ENCODE measurements at places on chromosomes 5 and 9.

DNA sequence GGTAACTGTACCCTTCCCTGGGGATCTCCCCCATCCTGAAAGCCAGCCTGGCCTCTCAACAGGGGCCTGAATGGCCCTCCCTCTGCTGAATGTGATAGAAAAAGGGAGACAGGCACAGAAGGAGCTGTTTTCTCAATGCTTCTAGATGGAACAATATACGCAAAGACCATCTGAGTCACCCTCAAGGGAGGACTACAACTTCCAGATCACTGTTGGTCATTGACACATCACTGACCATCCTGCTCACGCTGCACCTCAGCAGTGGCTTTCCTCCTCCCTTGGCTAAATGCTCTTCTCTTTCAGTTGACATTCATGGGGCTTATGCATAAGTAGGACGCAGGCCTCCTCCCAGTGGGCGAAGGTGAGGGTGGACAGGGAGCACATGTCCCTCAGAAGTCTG lies 112.2 kb upstream of the SHB start:
- DNase-seq = no peak

DNA sequence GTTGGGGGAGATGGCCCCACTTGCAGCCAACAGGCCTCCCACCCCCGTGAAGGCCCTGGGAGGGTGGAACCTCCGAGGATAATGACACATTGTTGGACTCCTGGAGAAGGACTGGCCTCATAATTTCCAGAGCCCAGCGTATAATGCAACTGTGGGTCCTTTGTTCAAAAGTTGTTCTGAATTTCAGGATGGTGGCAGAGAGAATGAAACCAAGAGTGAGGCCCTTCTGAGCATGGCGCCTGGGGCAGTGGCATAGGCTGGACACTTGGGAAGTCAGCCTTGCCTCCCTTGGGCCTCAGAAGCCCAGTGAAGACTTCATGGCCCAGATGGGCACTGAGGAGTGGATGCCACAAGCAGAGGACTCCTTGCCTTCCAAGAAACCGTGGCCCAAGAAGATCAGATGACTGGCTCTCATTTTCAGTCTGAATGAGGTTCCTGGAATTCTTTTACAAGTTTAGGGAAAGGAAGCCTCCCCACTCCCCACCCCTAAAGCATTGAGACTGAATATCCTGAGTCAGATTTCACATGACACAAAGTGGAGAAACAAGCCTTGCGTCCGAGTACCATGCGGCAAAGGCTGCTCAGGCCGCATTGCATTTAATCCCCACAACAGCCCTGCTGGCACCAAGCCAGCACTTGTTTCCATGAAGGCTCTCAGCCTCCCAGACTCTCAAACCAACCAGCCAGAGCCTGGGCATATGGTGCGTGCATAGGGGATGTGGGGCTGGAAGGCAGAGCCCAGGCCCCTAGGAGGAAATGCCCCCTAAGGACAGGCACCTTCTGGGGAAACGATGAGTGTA lies 96.7 kb upstream of the SMIM23 start:
- DNase-seq = no peak

DNA sequence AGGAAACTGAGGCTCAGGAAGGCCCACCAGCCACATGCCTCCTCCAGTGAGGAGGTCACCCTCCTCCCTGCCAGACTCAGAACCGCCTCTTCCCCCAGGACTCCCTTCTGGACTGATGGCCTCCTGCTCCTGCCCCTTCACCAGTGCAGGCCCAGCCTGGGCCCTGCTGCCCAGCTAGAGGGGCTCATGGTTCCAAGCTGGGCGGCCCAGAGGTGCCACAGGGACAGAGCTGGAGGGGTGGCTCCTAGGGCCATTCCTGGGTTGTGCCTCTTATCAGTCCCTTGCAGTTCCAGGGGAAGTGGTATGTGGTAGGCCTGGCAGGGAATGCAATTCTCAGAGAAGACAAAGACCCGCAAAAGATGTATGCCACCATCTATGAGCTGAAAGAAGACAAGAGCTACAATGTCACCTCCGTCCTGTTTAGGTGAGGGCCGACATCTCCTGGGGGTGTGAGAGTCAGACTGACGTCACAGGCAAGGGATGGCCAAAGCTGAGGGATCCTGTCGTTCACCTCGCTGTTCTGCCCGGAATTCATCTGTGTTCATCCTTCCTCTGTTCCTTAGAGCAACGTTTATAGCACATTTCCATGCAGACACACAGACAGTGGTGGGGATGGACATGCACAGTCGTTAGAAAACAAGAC lies 819 bp downstream of the LCN2 start:
- no peak for DNase-seq

GRCh38 chr9:130422546-130422945 lies 22.2 kb upstream of the ASS1 start:
- no peak for DNase-seq

GRCh38 chr5:14204785-14205321 lies 61.7 kb downstream of the TRIO start:
- DNase-seq = no peak

- no peak for DNase-seq
These were observed 444.8 kb downstream of the TLR4 start for GRCh38 chr9:118148990-118149389.

Data from AG04449 (cell line).